ENCODE measurements at places on chromosomes 3 and 15. TPM values are rescaled to one million over a fixed set of nuclear protein-coding genes. Genes with fewer than 3 reads are reported as not detected.
A peak's percentile ranks its signal among the peaks of the same experiment; 100 is the strongest.

The NEK10 gene
- 0.88 TPM for total RNA-seq

The SI gene
- total RNA-seq, result 42.4 TPM

The GOLGA6L7 gene
- not detected for total RNA-seq

The SHF gene
- total RNA-seq, result 14.7 TPM

The PSMD2 gene
- 298 TPM for total RNA-seq

DNA sequence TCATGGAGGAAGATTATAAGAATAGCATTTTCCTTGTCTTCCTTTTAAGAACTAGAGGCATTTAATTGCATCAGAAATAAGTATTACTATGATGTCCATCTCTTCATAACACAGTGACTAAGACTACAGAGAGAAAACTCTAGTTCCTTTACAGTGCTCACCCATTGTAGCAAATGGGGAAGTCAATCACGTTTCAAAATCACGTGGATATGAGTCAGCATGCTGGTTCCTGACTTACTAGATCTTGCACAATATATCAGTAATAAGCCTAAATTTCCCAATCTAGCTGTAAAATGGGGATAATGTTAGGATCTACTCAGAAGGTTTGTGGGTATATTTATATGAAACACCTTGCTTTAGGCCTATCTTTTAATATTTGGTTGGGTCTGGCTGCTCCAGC lies 254.8 kb upstream of the EOMES start:
- H3K36me3 ChIP-seq, result no peaks in the 10 kb centered on the region
- no peak for DNase-seq
- H3K4me3 ChIP-seq, result no peak overlapping the region
- H3K4me1 ChIP-seq, result no peaks in the 10 kb centered on the region
- H3K27ac ChIP-seq, result no peak overlapping the region

DNA sequence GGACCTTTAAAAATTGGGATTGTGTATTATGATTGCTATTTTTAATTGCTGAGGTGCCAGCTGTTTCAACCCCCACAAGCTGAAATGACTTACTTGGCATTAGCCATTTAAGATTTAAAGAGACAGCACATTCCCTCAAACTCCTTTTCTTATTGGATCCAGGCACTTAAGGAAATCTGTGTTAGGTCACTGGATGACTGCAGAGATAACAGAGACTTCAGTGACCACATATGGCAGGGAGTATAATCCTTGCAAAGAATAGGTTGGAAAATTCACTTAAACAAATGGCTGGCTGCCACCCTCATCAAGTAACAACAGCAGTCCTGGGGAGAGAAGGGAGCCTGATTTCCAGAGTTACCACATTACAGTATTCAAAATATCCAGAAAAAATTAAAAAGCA lies 66.6 kb downstream of the SLMAP start:
- no peaks in the 10 kb centered on the region for H3K36me3 ChIP-seq
- no peaks in the 10 kb centered on the region for H3K4me1 ChIP-seq
- no peak overlapping the region for H3K4me3 ChIP-seq
- H3K27me3 ChIP-seq, result no peaks in the 10 kb centered on the region
- no peak for DNase-seq

GRCh38 chr3:9700536-9700935 lies 3.1 kb upstream of the CPNE9 start:
- H3K36me3 ChIP-seq, result peaks cover 3% of the 10 kb centered on the region
- no peak overlapping the region for H3K27ac ChIP-seq
- no peaks in the 10 kb centered on the region for H3K27me3 ChIP-seq
- H3K4me3 ChIP-seq, result no peak overlapping the region
- H3K4me1 ChIP-seq, result peaks cover 3% of the 10 kb centered on the region

GRCh38 chr3:168862466-168862865 lies 766.7 kb upstream of the GOLIM4 start:
- H3K27ac ChIP-seq, result no peak overlapping the region
- H3K36me3 ChIP-seq, result no peaks in the 10 kb centered on the region
- no peak overlapping the region for H3K4me3 ChIP-seq
- DNase-seq, result peak; percentile 38

GRCh38 chr3:126464494-126464893 lies 11.2 kb downstream of the ZXDC start:
- no peaks in the 10 kb centered on the region for H3K27me3 ChIP-seq
- no peak for DNase-seq
- H3K36me3 ChIP-seq, result peaks cover 43% of the 10 kb centered on the region

DNA sequence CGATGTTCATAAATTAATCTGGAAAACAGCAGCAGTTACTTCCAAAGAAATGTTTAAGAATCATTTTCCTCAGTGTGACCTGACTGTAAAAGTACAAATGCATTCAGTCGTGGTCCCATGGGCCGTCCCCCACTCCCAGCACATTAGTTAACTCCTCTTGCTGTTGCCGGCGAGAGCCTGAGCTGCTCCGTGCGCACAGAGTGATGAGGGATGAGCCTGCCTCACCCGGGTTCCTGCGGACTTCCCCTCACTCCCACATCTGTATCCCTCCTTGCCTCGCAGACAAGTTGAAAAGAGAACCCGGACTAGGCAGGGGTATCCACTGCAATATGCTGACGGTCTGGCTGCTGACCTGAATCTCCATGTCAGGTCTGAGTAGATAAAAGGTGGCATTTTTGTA lies 861.7 kb upstream of the NR2F2 start:
- H3K4me1 ChIP-seq, result no peaks in the 10 kb centered on the region
- H3K4me3 ChIP-seq, result no peak overlapping the region
- DNase-seq, result no peak
- no peaks in the 10 kb centered on the region for H3K27me3 ChIP-seq

GRCh38 chr3:39202094-39202493 lies 9.7 kb upstream of the XIRP1 start:
- no peaks in the 10 kb centered on the region for H3K36me3 ChIP-seq
- H3K27ac ChIP-seq, result no peak overlapping the region
- no peak overlapping the region for H3K4me3 ChIP-seq
- H3K27me3 ChIP-seq, result no peaks in the 10 kb centered on the region
- no peaks in the 10 kb centered on the region for H3K4me1 ChIP-seq
- peak; percentile 10 for DNase-seq

DNA sequence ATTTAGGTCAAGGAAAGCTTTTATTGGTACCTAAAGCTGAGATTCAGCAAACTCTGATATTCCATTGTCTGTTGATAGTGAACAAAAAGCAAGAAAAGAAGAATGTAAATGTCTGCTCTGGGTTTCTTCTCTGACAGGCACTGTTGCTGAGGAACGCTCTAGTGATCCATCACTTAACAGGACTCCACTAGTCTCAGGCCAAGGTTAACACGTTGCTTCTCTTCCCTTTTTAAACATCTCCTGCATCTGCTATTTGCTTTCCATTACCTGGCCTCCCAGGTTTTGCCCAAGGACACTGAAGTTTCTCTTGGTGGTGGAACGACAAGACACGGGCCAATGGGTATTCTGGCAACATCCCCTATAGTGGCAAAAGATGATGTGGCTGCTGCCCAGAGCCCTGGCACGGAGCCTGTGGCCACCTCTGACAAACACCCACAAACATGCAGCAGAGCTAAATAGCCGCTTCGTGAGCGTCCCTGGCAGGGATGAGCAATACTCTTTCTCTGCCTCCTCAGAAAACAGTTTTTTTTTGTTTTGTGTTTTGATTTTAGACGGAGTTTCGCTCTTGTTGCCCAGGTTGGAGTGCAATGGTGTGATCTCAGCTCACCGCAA lies 97.8 kb upstream of the AKAP13 start:
- no peak for DNase-seq
- no peaks in the 10 kb centered on the region for H3K4me1 ChIP-seq
- H3K4me3 ChIP-seq, result no peak overlapping the region
- no peaks in the 10 kb centered on the region for H3K36me3 ChIP-seq
- H3K27ac ChIP-seq, result no peak overlapping the region

- H3K27me3 ChIP-seq, result no peaks in the 10 kb centered on the region
- DNase-seq, result no peak
- no peaks in the 10 kb centered on the region for H3K4me1 ChIP-seq
- H3K27ac ChIP-seq, result no peak overlapping the region
These were observed 21.7 kb upstream of the ARID3B start for GRCh38 chr15:74519311-74519710.

- H3K4me3 ChIP-seq, result no peak overlapping the region
- no peaks in the 10 kb centered on the region for H3K36me3 ChIP-seq
- no peak overlapping the region for H3K27ac ChIP-seq
- no peak for DNase-seq
- H3K27me3 ChIP-seq, result no peaks in the 10 kb centered on the region
These were observed 18.8 kb upstream of the GASK1A start for GRCh38 chr3:42960282-42960681.

GRCh38 chr3:107414325-107414964 lies 37.2 kb downstream of the CCDC54 start:
- no peak overlapping the region for H3K27ac ChIP-seq
- no peak overlapping the region for H3K4me3 ChIP-seq
- no peaks in the 10 kb centered on the region for H3K4me1 ChIP-seq
- no peaks in the 10 kb centered on the region for H3K27me3 ChIP-seq
- H3K36me3 ChIP-seq, result no peaks in the 10 kb centered on the region

GRCh38 chr3:81105206-81105605 lies 656.2 kb downstream of the GBE1 start:
- no peaks in the 10 kb centered on the region for H3K27me3 ChIP-seq
- DNase-seq, result no peak
- no peak overlapping the region for H3K4me3 ChIP-seq
- H3K36me3 ChIP-seq, result no peaks in the 10 kb centered on the region
- no peaks in the 10 kb centered on the region for H3K4me1 ChIP-seq

DNA sequence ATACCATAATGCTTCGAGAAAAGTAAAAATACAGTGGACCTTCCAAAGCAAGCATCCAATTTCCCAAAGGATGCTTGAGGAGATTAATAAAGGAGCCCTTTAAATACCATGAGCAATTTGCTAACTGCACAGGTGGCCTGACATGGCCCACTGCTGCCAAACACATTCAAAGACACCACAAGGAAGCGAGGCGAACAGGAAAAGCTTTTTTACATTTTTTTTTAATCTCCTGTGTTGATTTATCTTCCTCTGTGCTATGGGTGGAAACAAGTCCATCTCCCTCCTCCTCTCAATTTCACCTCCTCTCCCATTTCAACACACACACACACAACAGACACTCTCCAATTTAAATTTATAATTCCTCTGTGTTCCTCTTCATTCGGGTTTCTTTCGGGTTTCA lies 243.4 kb downstream of the IGSF11 start:
- no peak overlapping the region for H3K4me3 ChIP-seq
- no peak for DNase-seq
- no peaks in the 10 kb centered on the region for H3K4me1 ChIP-seq

GRCh38 chr15:39453620-39454019 lies 127.3 kb upstream of the THBS1 start:
- no peaks in the 10 kb centered on the region for H3K27me3 ChIP-seq
- H3K27ac ChIP-seq, result no peak overlapping the region
- no peak overlapping the region for H3K4me3 ChIP-seq
- H3K4me1 ChIP-seq, result no peaks in the 10 kb centered on the region
- H3K36me3 ChIP-seq, result no peaks in the 10 kb centered on the region

Measured in colonic mucosa (tissue), 4 donors.